ENCODE measurements at places on chromosomes 6 and 20.

- no peak for DNase-seq
Observed at GRCh38 chr6:157773248-157773773, 49.7 kb upstream of the SNX9 start.

DNA sequence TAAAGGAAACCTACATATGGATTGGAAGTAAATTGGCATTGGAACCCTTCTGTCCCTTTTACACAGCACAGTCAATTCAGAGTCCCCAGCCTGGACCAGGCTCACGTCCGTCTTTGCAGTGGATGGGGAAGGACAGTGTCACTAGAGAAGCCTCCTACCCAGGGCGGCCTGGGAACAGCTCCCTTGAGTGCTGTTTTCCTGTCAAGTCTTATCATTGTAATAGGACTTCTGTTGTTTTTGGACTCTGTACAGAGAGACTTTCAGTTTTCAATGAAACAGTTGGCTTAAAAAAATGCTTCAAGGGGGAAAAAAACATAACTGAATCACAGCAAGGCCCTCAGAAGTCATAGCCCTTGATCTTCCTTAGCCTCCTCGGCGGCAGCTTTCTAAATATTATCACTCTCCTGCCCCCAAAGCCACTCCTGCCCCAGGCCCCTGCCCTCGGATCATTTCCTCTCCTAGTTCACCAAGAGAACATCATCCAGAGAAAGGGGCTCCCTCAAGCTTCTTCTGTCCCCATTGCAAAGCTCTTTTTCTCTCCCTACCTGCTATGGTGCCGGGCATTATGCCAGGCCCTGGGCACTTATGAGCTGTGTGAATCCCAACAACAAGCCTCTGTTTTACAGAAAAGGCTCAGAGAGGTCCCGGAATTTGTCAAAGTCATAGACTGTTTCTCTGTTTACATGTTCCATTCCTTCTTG lies 37.8 kb upstream of the CNKSR3 start:
- DNase-seq: no peak

GRCh38 chr6:31718265-31718664 lies 3.1 kb downstream of the LY6G6D start:
- no peak for DNase-seq

- DNase-seq: no peak
Observed at GRCh38 chr6:109301418-109301817, 80.8 kb downstream of the CD164 start.

- no peak for DNase-seq
Observed at GRCh38 chr6:54192993-54193392, 81.8 kb downstream of the MLIP start.

DNA sequence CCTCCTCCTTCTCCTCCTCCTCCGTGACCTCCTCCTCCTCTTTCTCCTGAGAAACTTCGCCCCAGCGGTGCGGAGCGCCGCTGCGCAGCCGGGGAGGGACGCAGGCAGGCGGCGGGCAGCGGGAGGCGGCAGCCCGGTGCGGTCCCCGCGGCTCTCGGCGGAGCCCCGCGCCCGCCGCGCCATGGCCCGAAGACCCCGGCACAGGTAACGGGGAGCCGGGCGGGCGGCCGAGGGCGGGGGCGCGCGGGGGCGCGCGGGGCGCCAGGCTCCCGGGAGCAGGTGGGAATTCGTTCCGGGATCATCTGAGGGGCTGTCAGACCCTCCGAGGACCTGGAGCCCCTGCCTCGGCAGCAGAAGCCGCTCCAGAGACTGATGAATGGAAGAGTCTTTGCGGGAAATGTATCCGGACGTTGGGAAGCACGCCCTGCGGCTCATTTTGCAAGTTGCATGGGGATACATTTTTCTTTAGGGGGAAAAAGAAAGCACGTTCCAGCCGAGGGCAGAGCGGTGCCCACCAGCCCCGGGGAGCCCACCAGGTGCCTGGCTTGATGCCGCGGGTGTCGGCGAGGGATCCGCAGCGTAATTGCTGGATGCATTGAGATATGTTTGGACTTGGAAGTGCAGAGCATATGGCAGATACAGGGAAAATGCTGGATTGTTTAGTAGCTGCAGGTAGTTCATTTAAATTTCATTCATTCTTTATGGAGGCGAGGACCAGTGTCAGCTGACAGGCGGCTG lies 394 bp downstream of the MYB start:
- DNase-seq: no peak

- no peak for DNase-seq
Observed at GRCh38 chr6:65231616-65232015, 475.4 kb downstream of the EYS start.

GRCh38 chr20:11110535-11110934 lies 436.7 kb upstream of the JAG1 start:
- no peak for DNase-seq

DNA sequence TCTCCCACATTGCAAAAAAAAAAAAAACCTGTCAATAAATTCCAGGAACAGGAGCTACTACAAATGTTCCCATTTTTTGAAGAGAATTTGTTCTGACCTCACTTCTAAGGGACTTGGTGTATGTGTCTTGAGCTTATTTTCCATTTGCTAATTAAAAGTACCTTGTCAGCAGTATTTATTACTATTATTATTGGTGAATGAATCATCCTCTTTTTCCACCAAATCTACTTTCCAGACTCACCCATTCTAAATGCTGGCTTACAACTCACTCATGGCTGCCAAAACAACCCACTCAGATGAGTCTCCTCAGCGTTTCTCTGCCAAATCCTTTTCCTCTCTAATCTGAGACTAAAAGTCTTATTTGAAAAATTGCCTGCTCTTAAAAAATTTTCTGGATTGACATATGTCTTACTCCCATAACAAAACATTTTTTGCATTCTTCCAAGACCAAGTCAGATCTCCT lies 33.2 kb upstream of the TASP1 start:
- no peak for DNase-seq

GRCh38 chr6:31954511-31954910 lies 4.3 kb downstream of the NELFE start:
- no peak for DNase-seq
